Ammon's horn (tissue), 1 donor: ENCODE measurements at places on chromosomes 5 and 9.

DNA sequence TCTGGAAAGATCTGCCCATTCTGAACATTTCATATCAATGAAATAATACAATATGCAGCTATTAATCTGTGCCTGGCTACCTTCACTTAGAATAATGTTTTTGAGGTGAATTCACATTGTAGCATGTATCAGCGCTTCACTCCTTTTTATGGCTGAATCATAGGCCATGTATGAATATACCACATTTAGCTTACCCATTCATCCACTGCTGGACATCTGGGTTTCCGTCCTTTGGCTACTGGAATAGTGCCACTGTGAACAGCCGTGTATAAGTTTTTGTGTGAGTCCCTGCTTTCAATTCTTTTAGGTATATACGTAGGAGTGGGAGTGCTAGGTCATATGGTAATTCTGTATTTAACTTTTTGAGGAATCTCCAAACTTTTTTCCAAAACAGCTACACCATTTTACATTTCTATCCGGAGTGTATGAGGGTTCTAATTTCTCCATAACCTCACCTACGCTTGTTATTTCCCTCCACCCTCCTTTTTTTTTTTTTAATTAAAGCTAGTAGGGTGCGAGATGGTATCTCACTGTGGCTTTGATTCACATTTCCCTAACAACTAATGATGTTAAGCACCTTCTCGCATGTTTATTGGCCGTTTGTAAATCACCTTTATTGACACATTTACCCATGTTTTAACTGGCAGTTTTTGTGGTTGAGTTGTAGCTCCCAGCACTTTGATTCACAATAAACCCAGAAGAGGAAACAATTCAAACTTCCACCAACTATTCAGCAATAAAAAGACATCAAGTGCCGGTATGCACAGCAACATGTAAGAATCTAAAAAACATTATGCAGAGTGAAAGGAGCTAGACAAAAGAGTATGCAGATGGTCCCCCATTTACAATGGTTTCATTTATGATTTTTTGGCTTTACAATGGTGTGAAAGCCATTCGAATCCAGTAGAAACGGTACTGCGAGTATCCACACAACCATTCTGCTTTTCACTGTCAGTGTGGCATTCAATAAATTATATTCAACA is 8.1 kb downstream of the SEMA4D start:
- no peak for DNase-seq

DNA sequence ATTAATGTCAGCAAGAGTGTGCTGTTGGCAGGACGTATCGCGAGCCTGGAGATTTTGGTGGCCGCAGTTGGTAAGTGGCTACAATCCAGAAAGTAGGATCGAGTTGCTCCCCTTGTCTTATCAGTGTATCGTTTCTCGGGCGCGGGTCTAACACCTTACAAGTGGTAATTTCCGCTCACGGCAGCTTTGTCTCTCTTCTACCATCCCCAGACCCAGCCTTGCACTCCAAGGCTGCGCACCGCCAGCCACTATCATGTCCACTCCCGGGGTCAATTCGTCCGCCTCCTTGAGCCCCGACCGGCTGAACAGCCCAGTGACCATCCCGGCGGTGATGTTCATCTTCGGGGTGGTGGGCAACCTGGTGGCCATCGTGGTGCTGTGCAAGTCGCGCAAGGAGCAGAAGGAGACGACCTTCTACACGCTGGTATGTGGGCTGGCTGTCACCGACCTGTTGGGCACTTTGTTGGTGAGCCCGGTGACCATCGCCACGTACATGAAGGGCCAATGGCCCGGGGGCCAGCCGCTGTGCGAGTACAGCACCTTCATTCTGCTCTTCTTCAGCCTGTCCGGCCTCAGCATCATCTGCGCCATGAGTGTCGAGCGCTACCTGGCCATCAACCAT is 1.1 kb downstream of the PTGER4 start:
- peak; percentile 9 for DNase-seq

DNA sequence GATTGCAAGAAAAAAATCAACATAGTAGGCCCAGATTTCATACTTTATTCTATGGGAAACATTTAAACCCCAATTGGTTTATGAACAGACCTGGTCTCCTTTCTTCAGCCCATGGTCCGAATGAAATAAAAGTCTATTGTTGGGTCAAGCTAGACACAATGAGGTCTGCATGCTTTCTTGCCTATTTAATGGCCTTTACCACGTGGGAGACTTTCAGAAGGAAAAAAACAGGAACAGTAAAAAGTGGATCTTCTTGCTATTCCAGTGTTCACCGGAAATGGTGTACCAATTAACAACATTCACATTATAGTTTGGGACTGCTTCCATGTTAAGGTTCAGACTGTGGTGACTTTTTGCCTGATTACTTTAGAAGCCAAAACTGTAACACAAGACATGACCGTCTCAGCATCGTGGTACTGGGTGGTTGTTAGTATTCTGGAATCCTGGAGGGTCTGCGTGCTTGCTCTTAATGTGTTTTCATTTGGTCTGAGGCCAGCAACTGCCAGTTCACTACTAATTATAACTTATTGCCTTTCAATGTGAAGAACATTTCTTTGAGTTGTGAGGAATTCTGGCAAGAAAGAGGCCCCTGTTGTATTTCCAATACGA is 85.4 kb upstream of the PRRC1 start:
- no peak for DNase-seq

DNA sequence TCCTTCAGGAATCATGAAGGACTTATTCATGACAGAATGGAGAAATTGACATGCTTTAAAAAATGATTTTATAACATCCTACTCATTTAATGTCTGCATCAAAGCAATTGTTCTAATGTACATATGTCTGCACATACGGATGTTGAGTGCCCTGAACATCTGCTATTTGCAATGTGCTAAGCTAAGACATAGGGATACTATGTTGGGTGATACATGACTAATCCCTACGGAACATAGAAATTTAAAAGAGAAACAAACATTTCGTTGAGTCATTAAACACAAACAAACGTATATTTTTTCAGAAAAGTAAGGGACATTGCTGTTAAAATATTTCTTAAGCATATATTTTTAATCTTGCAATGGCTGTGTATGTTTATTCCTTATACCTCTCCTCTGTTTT is 686.5 kb upstream of the ADAMTS16 start:
- no peak for DNase-seq

- DNase-seq = no peak
Observed at GRCh38 chr9:134658378-134658955, 16.9 kb downstream of the COL5A1 start.

GRCh38 chr9:130265431-130266235 is at the start of gene HMCN2:
Gene HMCN2, plus strand, starts transcription at chr9:130265760. Its CDS starts 119 bp downstream, at chr9:130265879.
- DNase-seq = no peak

GRCh38 chr9:81589819-81590218 is 99.5 kb downstream of the TLE1 start:
- DNase-seq = no peak

DNA sequence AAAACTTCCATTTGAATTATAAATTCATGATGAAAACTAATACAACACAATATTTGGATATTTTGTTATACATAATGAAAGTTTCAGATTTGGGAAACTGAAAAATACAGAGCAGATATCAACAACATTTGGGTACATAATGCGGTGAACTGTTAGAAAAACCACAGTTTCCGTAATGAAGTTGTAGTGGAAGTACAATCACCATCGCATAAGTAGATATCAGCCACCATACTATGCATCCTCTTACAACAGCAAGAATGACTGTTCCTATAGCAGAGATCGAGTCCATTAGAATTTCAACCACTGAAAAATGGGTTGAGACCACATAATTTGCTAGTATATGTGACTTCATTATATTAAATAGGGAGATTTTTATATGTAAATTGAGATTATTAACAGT is 770.2 kb upstream of the DMAC1 start:
- DNase-seq = no peak

GRCh38 chr5:135444881-135445280 is 2.3 kb downstream of the DCANP1 start:
- no peak for DNase-seq

- DNase-seq = peak; percentile 60
Observed at GRCh38 chr9:124285903-124286291, 28.1 kb downstream of the NEK6 start.

DNA sequence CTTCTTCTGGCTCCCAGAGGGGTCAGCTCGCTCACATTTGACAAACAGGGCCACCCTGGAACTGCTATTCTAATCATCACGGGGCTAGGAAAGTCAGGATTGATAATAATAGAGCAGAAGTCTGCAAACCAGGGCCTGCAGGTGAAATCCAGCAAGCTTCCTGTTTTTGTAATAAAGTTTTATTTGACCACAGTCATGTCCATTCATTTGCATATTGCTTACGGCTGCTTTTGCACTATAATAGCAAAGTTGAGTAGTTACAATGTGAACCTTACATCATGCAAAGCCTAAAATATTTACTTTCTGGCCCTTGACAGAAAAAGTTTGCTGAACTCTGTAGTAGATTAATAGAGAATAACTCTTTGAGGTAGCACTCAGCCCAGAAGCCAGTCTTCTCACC is 63.2 kb upstream of the CTXN3 start:
- no peak for DNase-seq

DNA sequence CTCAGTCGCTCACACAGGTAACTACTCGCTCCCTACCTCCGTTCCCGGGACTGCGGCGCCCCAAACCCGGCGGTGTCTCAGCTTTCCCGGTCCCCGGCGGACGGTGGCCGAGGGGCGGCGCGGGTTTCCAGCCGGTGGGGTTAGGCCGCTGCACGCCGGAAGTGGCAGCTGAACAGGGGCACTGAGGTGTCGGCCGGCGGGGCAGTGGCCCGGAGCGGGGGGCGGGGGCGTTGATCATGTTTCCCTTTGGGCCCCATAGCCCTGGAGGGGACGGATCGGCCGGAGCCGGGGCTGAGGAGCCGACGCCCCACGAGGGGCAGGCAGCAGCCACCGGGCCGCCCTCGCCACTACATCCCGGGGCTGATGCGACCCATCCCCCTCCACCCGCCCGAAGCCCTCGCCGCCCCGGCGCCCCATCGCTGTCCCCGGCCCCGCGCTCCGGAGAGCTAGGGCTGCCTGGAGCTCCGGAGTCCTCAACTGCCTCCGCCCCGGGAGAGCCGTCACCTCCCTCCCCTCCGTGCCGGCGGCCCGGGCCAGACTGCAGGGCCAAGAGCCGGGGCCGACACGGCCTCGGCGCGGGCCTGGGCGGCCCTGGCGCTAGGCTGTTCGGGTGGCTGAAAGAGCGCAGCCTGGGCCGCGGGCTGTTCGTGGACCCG is at the start of gene DCAF10:
Gene DCAF10 (plus strand): TSS at position 167 of the 656 bp plus-strand sequence. CDS start 70 bp downstream, at position 237.
- DNase-seq = peak; percentile 79

DNA sequence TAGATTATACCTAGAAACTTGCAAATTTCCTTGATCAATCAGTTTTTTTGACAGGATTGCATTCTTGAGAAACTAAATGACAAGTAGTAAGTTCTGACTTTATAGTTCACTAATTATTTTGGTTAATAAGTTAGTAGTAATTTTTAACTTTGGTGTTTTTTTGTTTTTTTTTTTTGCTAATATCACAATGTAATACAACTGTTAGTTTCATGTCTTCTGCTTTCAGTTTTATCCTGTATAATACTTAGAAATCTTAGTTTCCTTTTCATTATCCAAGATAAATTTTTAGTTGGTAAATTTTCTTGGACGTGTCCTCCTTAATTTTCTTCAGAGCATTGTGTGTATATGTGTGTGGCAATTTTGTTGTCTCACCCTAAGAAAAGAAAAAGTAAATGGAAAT is 57.8 kb downstream of the CWC27 start:
- DNase-seq = no peak

- no peak for DNase-seq
Observed at GRCh38 chr5:55108661-55109060, 6.2 kb downstream of the GZMA start.

DNA sequence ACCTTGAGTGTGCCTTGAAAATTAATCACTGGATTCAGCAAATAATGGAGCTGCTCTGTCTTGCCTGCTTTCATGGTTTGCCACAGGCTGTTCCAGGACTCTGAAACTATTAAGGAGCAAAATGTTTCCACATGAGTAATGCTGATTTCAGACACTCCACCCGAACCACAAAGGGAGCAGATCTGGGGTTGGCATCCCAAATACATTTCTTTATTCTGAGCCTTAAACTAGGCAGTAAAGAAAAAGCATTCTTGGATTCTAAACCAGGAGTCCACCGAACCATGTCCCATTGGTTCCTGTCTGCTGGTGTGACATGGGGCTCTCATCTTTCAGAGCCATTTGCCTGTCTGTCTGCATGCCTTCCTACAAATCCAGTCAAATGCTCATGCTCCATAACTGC is 10.1 kb upstream of the C1QTNF3 start:
- no peak for DNase-seq

DNA sequence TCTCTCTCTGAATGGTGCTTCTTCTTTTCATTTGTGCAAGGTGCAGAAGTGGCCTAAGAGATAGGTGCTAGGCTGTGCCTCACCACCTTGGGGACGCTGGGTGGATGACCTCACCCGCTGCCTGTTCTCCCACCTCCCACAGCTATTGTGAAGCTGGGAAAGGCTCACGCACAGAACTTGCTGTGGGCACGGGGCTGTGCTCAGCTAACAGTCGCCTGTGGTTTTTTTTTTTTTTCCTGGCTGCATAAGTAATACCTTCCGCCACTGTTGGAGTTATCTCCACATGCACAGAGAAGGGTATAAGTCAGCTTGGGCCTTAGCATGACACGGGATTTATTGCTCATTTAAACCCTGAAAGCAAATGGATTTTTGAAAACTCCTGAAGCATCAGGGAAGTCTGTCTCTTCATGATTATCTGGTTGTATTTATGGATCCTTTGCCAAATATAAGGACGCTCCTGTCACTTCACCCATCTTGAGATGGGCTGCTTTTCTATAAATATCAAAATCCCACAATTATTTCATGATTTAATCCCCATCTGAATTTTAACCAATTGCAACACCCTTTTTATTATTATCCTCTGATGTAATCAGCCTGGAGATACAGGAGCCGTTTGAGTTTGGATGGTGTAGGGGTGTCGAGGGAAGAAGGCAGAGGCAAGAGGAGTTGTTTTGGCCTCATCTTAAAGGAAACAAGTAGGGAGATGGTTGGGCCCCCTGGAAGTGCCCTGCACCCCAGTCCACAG is 9.0 kb downstream of the DBH start:
- DNase-seq = no peak

GRCh38 chr5:16934677-16935153 is 1.4 kb downstream of the MYO10 start:
- no peak for DNase-seq

GRCh38 chr5:23419115-23419514 is 88.3 kb upstream of the PRDM9 start:
- no peak for DNase-seq

GRCh38 chr5:1545126-1545804 is 21.5 kb upstream of the LPCAT1 start:
- DNase-seq = peak; percentile 0
